Caco-2 (cell line): ENCODE measurements at places on chromosomes 4 and X.

DNA sequence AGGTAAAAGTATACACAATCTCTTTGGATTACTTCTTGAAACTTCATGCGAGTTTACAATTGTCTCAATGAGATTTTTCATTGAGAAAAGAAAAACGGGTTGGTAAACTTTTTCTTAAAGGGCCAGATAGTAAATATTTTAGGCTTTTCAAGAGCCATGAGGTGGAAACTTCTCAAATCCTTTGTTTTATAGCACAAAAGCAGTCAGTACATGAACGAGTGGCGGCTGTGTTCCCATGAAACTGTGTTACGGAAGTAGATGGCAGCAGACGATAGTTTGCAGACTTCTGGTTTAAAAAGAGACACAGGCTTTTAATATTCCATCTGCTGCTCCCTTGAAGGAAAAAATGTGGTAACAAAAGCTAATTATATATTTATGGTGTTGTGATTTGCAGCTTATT lies 332.0 kb downstream of the TENM3 start:
- DNase-seq = no peak

- no peak for DNase-seq
Observed at GRCh38 chr4:173531086-173531965, 1.3 kb upstream of the HAND2 start.

DNA sequence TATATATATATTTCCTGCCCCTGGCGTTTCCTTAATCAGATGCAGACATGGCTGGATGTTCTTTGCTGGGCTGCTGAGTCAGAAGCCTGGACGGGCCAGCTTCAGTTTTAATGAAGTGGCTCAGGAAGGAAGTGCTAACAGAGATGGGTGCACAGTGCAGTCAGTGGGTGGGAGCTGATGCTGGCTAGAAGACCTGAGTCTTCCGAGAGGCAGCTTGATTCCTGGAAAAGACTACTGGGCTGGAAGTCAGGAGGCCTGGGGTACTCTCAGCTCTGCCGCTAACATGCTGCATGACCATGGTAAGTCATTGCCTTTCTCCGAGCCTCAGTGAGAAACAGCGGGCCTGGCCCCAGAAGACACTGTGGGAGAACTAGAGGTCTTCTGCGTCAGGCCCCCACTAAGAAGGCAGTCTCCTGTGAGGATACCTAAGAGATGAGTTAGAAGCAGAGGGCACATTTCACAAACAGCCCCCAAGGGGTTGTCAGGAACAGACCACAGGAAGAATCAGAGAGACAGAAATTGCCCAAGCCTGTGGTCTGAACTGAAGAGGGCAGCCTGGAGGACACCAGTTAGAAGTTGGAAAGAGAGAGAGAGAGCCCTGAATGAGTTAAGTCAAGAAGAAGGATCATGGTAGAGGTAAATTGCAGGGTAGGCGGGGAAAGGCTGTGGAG lies 8.3 kb upstream of the CD40LG start:
- DNase-seq = no peak

GRCh38 chrX:10016519-10017132 lies 49.5 kb downstream of the CLDN34 start:
- DNase-seq = no peak

DNA sequence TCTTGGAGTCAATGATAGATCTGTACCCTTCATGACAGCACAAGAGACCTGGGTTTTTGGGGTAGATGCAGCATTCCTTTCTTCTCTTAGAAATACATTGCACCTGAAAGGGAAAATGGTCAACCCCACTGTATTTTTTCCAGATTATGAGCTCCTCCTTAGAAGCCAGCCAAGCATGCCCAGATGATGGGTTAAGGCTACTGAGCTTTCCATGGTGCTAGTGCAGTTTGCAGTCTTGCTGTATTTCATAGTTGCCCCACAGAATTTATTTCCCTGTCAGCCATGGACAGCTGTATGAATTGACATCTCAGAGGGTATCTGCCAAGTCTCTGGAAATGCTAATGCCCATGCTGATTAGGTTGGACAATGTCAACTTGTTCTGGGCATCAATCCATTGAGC lies 73.7 kb upstream of the H2AZ1 start:
- no peak for DNase-seq

- DNase-seq = no peak
Observed at GRCh38 chrX:68684919-68685304, 37.4 kb downstream of the STARD8 start.
